ENCODE measurements at places on chromosomes 3 and 15.

DNA sequence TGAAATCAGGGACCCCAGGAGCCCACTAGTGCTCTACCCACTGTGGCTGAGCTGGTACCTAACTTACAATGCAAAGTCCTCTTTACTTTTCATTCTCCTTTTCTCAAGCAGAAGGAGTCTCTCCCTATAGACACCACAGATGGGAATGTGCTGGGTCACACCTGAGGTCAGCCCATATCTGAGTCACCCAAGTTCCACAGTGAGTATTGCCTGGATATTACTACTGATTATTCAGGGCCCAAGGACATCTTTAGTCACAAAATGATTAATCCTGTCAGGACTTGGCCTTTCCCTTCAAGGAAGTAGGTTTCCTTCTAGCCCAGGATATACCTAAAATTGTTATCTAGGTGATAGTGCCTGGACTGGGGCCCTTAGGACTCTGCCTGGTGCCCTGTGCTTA, 1305.2 kb downstream of the SI start:
- DNase-seq = no peak

- DNase-seq = no peak
Observed at GRCh38 chr15:70048578-70049514, 48.9 kb downstream of the TLE3 start.

GRCh38 chr3:100087198-100087597, 27.1 kb downstream of the FILIP1L start:
- peak; percentile 73 for DNase-seq

DNA sequence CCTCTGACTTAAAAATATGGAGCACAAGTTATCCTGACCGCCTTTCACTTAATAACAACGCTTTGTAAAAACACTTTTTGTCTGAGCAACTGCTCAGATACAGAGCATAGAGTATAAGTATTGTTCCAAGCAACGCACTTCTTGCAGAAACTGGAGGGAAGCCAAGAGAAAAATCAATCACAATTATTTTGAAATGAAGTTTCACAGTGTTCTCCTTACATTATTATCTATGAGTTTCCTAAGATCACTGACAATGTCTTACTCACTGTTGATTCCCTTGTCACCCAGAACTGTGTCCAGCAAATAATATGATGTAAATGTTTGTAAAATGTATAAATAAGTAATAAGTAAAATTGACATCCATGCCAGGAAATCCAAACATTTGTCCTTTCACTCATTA, 184.6 kb upstream of the GPR149 start:
- no peak for DNase-seq

GRCh38 chr15:70417535-70417934, 319.8 kb upstream of the TLE3 start:
- DNase-seq = no peak

DNA sequence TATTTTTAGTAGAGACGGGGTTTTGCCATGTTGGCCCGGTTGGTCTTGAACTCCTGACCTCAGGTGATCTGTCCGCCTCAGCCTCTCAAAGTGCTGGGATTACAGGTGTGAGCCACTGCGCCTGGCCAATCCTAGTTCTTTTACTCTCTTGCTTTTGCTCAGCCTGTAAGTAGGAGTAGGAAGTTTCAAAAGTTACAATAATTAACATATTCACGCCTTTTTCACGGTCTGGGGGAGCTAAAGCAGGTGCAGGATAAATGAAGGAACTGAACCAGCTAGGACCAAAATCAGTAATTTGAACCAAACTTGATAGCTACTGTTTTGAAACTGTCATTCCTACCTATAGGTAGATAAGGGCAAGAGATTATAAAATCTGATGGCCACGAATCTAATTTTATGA, 98.5 kb downstream of the CACNA1D start:
- no peak for DNase-seq

DNA sequence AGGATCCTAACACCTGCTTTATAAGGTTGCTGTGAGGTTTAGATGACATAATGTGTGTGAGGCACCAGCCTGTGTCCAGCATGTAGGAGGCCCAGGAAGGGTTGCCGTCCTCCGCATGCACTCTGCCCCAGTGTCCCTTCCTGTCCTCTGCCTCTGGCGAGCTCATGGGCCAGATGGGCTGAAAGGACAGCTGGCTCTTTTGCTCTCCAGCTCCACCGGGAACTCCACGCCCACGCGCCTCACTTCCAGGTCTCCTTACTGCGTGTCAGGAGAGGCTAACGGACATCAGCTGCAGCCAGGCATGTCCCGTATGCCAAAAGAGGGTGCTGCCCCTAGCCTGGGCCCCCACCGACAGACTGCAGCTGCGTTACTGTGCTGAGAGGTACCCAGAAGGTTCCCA, 12.2 kb downstream of the MUC20 start:
- no peak for DNase-seq

GRCh38 chr3:64530434-64531049, 157.3 kb downstream of the ADAMTS9 start:
- DNase-seq = peak; percentile 61

DNA sequence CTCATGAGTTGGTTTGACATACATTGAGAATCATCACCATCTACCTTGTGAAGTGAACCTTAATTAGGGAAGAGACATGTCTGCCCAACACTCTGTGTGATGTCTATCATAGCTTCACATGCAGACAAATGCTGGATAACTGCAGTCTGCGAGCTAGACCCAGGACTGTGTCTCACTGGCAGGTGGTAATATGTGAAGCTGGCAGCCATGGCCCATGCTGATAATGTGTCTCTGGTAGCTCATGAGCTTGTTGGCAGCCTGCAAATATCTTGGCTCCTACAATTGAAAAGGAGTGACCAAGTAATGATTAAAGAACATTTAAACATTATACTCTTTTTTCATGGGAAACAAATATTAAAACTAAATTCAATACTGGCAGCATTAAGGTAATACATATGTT, 234.8 kb downstream of the CHST2 start:
- no peak for DNase-seq

DNA sequence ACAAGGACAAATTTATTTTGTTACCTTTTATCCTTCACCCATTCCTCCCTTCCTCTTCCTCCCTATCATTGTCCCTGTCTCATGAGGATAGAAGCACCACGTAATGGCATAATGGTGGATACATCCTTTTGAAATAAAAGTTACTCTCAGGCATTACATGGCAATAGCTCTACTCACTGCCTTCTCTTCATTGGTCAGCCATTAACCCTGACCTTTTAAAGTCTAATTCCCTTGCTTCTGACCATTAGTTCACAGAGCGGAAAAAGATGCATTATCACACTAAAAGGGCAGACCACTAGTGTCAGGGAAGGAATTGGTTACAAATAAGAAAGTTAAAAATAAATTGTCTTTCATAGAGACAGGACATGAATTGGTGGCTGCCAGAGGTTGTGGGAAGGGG, 54.6 kb upstream of the EIF1B start:
- no peak for DNase-seq

- DNase-seq = peak; percentile 42
Observed at GRCh38 chr3:126835472-126836219, 131.6 kb downstream of the CHCHD6 start.

DNA sequence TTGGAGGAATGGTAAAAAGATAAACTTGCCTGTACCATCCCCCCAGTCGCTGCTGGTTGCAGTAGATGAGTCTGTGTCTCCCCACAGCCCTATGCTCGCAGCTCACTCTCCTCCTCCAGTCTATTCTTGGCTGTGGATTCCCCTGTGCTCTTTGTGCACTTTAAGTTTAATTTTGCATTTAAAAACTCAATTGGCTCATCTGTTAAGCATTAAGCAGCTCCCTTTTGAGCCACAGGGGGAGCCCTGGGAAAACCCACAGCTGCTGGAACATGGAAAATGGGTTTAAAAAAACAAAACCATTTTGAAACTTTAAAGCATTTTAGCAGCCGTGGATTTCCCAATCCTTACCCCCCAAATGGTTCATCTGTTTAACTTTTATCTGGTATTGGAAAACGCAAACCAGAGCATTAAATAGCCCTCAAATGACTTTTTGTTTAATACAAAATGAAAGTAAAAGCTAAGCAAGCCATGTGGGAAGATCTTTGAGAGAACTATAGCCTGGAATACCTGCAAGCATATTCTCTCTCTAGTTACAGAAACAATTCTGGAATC, 536.9 kb downstream of the ZIC1 start:
- DNase-seq = peak; percentile 85

GRCh38 chr15:90839187-90840071, 29.0 kb upstream of the FURIN start:
- no peak for DNase-seq

- no peak for DNase-seq
Observed at GRCh38 chr15:96737408-96737807, 406.9 kb downstream of the NR2F2 start.

DNA sequence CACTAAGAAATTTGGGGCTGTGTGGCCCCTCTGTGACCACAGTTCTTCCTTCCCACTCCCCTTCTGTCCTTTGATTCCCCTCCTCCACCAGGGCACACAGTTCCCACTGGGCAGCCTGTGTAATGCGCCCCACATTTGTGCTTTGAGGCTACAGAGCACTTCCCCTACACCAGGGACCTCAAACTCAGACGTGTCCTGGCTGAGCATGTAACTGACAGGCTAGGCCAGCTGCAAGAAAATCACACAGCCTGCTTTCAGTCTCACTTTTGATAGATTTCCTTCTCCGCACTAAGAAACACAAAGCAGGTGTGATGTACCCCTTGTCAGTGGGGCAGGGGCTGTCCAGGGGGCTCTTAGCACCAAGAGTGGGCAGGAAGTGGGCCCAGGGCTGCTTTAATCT, 29.6 kb downstream of the PRKCD start:
- no peak for DNase-seq

DNA sequence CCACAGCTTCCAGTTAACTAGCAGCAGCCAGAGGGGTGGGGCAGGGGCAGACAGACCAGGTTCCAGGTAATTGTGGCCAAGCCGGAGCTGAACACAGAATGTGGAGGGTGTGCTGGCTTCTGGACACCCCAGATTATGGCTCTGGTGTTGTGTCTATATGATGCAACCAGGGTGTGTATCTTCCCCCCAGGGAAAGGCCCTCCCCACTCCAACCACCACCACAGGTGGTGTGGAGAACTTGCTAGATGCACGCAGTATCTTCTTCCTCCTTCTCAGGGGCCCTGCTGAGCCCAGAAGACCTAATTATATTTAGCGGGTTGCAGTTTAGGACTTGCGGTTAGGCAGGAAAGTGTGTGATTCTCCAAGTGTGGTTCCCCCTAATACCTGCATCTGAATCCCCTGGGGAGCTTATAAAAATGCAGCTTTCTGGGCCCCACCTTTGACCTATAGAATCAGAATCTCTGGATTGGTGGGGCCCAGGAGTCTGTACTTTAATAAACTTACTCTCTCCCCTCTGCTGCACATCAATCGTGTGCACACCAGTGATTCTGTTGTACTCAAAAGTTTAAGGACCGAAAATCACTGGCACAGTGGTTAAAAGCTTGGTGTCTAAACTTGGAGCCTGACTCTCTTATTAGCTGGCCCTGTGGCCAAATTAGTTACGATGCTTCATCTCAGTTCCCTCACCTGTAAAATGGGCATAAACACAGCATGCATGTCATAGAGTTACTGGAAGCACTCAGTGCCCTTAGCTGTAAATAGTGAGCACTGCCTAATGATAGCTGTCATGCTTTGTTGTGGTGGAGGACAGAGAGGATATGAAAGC, 379.1 kb upstream of the PROK2 start:
- DNase-seq = no peak

GRCh38 chr3:46729038-46729437, 11.4 kb upstream of the PRSS50 start:
- no peak for DNase-seq

DNA sequence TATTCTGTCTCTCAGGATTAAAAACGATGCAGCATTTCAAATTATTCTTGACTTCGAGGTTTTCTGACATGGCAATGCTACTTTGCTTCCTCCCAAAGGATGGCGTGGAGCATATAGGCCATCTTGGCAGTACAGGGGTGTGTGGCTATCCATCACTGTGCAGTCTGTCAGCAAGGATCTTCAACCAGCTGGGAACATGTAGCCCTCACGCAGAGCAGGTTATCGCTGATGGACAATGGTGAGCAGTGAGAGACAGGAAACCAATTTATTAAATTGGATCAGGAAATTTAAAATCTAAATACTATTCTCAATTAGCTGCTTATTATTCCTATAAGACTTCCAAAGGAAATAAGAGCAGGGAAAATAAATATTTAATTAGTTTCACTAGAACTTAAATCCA, 615.3 kb downstream of the OTOL1 start:
- DNase-seq = no peak

DNA sequence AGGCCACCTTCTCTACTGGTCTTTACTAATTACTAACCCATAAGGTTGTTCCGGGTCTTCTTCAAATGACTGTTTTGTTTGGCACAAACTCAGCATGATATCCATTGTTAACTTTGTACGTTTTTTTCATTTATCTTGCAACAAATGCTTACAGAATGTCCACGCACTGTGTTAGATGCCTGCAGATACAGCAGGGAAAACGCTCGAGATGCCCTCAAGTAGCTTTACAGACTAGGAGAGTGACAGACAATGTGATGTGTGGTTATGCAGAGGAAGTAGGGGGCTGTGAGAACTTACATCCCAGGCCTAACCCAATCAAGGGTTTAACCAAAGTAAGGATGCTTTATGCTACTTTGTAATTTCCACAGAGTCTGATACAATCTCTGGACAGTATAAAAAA, 949 bp upstream of the RFC4 start:
- DNase-seq = no peak

- DNase-seq = no peak
Observed at GRCh38 chr3:117728226-117728625, 1018.6 kb downstream of the TUSC7 start.

GRCh38 chr15:97410897-97411575, 549.5 kb upstream of the ARRDC4 start:
- DNase-seq = no peak

DNA sequence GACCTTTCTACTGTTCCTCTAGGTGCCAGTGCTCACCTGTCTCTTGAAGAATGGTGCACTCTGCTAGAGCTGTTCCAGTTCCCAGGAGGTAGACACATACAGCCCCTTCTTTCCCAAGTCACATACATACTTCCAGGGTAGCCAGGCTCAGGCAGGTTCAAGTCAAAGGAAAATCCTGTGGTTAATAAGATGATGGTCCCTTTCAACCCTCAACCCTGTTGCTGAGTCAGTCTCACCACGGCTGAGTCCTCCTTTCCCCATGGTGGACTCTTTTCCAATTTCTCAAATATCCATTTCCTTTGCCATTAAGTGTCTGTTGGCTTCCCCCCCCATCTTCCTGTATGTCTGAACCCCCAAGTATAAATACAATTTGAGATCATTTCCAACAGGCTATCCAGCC, 56.1 kb upstream of the ACAN start:
- DNase-seq = peak; percentile 6

- no peak for DNase-seq
Observed at GRCh38 chr15:36774765-36775164, 195.3 kb downstream of the CDIN1 start.

Data from EL (cell line).